ENCODE measurements at places on chromosomes 5 and 9. TPM values are rescaled to one million over a fixed set of nuclear protein-coding genes. Genes with fewer than 3 reads are reported as not detected.

The CREB3 gene
- total RNA-seq = 22.3 TPM

DNA sequence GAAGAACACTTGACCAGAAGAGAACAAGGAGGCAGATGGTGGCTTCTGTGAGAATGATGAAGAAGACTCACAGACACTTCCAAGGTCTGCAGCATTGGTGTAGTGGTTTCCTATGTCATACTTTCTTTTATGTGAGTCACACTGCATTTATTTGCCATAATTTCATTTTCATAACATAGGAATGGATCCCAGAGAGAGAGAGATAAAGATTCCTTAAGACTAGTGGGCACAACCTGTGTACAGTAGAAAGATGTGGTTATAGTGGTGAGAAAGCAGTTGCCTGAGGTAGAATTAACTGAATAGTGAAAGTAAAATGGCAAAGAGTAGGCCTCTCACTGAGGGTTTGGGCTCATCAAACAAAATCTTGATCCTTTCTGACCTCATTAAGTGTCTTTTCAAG lies 7.6 kb upstream of the CCDC152 start:
- DNase-seq = no peak

GRCh38 chr5:91118796-91119195 lies 264.3 kb downstream of the ARRDC3 start:
- DNase-seq = no peak

DNA sequence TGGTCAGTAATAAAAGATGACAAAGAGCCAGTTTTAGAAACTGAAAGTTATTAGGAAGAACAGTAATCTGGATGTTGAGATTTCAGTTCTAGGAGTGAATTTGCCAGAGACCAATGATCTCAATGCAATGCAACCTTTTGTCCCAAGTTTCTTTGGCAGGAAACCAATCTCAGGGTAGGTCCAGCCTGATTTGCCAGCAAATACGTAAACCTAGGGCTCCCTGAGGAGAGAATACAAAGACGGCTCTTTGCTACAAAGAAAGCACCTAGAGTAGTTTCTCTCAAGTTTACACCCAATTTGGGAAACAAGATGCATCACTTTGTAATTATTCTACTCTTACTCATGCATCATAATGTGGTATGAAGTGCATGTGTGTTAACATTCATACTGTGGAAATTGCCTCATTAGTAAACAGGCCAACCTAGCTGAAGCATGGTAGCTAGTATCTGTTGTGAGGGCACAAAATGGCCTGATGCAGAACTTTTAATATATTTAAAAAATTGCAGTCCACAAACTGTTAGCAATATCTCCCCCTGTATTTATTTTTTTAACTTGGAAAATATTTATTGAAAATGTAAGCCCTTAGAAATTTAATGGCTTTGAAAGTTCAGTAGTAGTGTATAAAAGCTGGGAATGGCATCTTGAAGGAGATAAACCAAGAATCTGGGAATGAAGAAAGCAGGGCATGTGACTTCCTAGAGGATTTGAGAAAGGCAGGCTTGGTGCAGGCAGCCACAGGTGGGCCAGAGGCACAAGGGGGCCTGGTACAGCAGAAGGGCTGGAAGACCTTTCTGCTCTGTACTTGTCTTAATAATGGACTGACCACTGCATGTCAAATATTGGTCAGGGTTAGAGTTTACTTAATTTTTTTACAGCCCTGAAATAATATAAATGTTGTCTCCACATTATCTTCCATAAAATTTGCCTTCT lies 59.5 kb downstream of the MAST4 start:
- no peak for DNase-seq

GRCh38 chr9:127384016-127384730 lies 12.8 kb upstream of the SLC2A8 start:
- no peak for DNase-seq

DNA sequence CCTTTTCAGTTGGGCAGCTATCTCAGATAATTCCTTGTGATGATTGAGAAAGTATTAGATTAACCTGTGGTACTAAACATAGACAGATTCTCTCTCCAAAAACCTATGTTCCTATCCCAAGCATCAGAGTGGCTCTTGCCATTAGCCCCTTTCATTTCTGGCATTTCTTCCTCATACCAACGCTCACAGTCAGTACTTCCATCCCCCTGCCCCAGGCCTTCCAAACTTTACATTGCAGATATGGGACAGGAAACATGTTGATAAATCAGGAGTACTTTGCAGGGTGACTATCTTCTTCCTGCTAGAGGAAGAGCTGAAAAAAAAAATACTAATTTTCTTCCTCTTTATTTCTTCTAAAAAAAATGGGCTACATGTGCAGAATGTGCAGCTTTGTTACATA lies 442.6 kb upstream of the RGMB start:
- DNase-seq = no peak

- no peak for DNase-seq
These were observed 7.1 kb upstream of the NKX2-5 start for GRCh38 chr5:173242079-173242478.

DNA sequence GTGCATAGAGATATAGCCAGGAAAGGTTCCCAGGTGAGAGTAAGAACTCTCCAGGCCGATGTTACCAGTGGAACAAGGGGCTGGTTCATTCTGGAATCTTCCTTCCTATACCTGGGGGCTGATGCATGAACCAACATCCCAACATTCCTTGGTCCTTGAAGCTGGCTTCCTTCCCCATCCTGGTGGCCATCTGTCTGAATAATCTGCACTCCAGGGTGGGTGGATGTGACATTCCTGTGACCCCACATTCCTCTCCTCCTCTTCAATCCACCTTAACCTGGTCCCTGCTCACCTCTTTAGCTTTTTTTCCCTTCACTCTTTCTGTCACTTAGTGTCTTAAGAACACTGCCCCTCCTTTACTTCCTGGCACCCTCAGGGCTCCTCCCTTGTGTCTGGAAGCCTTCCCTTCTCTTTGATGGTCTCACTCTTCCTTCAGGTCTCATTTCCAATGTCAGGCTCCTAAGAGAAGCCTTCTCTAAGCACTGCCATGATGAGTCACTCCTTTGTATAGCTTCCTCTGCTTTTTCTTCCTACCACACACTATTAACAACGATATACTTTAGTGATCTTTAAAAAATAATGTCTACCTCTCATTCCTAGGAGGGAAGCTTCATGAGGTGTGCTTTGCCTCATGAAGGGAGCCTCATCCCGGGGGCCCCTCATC lies 80.3 kb downstream of the BOD1 start:
- no peak for DNase-seq

The TRIM36 gene
- total RNA-seq = 12.6 TPM

All from HCT116 (cell line).